NCI-H460 (cell line): ENCODE measurements at places on chromosomes 5 and 9. TPM values are rescaled to one million over a fixed set of nuclear protein-coding genes. Genes with fewer than 3 reads are reported as not detected.

The C9orf153 gene
- total RNA-seq, result 0.14 and 0.40 TPM in 2 replicates

The CDC14B gene
- total RNA-seq, result 16.0 and 17.2 TPM in 2 replicates

GRCh38 chr5:139764886-139765408, 30.7 kb upstream of the PSD2 start:
- DNase-seq, result no peak

GRCh38 chr5:98969400-98969799, 40.6 kb upstream of the CHD1 start:
- no peak for DNase-seq

GRCh38 chr5:123286891-123287290, 136.3 kb downstream of the CEP120 start:
- no peak for DNase-seq

DNA sequence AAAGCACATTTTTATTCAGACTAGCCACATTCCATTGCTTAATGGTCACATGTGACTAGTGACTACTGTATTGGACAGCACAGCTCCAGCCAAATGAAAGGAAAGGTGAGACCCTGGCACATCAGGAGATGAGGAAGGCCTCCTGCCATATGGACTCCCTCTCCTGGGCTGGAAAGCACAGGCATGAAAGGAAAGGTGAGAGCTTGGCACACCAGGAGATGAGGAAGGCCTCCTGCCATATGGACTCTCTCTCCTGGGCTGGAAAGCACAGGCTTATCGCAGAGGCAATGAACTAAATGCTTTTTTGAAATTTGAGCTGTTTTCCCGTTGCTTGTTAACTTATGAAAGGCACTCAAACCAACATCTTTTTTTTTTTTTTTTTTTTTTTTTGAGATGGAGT, 144.8 kb upstream of the SLC12A2 start:
- no peak for DNase-seq

DNA sequence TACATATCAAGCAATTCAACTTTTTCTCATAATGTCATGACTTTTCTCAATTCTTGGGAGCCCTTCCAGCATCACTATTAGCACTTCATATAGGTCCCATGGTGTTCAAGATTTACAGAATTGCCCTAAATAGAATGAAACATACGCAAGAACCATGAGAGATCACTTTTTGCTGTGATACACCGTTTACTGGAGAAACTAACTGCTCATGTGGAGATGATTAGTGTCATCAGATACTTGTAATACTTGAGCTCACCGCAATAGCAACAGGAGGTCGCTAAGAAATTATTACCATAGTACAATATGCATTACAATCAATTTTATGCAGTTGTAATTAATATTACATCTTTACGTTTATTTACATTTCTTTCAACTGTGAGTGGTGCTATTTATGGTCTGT, 4.8 kb upstream of the PCSK5 start:
- no peak for DNase-seq

DNA sequence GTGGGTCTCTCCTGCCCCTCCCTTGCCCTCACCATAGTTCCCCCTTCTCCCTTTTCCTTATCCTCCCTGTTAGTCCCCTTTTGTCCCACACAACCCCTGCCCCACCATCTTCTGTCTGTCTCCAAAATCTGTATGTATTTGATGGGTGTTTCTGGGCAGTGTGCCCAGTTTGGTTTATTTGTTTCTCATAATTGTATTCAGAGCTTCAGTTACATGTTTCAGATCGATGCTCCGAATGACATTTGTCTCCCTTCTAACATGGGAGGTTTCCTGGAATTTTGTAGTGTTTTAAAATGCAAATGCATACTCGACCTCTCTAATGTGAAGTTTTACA, 22.2 kb downstream of the FBXL7 start:
- DNase-seq, result no peak
